ENCODE measurements at places on chromosomes 4 and X.

GRCh38 chr4:41602113-41602512, 64.2 kb downstream of the LIMCH1 start:
- DNase-seq, result no peak

GRCh38 chr4:40688446-40689095, 58.9 kb upstream of the RBM47 start:
- DNase-seq, result no peak

DNA sequence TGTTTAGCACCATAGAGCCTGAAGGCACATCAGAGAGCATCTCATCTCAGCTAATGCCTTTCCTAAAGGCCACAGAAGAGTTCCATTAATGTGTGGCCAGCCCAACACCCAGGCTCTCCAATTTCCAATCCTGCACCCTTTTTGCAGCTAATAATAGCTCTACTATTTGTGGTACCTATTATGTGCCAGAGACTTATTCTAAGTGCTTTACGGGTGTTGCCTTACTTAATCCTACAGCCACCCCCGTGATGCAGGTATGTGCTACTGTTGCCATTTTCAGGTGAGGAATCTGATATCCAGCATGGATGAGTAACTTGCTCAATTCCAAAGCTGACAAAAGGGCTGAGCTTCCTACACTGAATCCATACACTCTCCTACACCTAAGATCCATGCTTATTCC, 217.6 kb upstream of the GALNT7 start:
- DNase-seq, result no peak

DNA sequence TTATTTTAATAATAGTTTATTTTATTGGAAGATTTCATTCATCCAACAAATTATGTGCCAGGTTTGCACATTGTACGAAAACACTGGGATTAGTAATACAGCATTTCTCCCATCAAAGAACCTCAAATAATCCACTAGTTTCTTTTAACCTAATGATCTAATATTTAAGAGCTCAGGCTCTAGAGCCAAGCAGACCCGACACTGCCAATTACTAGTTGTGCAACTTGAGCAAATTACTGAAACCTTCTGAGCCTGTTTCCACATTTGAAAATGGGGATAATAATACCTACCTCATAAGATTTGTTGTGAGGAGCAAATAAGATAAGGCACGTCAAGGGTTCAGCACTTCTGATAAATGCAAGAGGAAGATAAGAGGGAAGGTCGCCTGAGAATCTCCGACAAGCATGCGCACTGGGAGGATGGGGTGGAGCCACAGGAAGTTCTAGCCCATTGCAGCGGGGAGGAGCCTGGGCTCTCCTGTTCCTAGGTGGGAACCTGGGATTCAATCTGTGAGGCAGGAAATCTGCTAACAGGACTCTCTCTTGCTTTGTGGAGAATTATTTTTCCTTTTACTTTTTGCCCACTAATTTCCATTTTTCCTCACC, 141.5 kb upstream of the SMAD1 start:
- DNase-seq, result no peak

DNA sequence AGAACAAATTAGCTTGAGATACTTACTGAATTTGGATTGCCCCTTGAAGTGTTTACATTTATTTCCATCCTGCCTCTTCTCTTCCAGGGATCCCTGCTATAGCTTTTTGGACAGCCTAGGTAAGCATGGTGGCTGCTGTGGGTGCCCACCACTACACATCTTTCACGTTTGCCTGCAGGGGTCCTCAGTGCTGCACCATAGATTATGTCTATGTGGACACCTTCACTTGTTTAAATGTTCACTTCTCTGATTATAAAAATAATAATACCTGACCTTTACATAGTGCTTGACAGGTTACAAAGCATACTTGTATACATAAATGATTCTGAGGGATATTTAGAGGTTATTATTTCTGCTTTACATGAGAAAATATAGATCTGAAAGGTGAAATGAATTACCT, 67.9 kb upstream of the SLC4A4 start:
- no peak for DNase-seq
